Cortex of kidney (tissue), 1 donor: ENCODE measurements at places on chromosomes 12 and 14.

- DNase-seq: no peak
These were observed 131.9 kb downstream of the SMOC1 start for GRCh38 chr14:70011098-70011497.

GRCh38 chr12:56927281-56927680 is 6.9 kb downstream of the SDR9C7 start:
- no peak for DNase-seq

GRCh38 chr12:84161296-84161695 is 751.3 kb downstream of the SLC6A15 start:
- DNase-seq: no peak

DNA sequence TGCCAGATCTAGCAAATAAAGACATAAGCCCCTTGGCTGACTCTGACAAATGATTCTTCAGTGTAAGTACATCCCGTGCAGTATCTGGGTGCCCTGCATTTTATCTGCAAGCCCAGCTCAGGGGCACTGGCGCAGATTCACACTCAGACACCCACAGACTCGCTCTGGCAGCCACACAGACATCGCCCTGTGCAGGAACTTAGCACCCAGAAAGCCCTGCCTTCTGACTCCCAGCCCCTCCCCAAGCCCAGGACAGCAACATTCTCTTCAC is 44.9 kb upstream of the NCOR2 start:
- DNase-seq: no peak

- DNase-seq: no peak
These were observed 129.6 kb downstream of the EMP1 start for GRCh38 chr12:13326076-13326475.

DNA sequence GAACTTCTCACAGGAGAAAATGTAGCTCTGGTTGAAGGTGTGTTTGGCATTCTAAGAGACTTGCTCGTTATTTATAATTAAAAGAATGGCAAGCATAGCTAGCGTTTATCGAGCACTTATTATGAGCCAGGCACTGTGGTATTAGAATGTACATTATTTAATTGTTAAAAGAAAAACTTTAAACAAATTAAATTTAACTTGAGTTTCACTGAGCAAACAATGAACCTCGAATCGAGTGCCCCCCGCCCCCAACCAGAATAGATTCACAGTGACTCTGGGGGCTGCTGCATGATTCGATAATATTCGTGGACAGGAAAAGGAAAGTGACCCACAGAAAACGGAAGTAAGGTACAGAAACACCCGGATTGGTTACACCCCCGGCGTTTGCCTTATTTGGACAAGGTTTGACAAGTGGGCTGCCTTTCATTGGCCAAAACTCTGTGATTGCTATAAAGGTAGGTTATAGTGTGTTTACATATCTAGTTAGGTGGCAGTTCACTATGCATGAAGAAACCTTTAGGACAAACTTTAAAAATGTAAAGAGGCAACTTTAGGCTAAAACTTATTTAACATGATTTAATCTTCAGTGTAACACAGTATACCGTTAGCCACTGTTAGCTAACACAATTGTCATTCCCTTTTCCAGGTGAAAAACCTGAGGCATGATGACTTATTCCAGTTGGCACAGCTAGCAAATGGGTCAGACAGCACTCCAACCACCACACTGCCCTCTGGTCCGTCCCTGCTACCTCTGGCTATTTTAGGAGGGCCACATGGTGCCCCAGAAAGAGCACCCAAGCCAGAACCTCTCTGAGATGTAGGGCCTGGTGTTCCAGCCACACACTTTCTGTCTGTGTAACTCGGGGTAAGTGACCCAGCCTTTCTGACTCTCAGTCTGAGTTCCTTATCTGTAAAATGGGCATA is 7.1 kb downstream of the SCNN1A start:
- no peak for DNase-seq

GRCh38 chr12:1660304-1661187 is 30.3 kb upstream of the ADIPOR2 start:
- DNase-seq: no peak

- no peak for DNase-seq
These were observed 234.2 kb downstream of the TTC8 start for GRCh38 chr14:89058697-89059096.

DNA sequence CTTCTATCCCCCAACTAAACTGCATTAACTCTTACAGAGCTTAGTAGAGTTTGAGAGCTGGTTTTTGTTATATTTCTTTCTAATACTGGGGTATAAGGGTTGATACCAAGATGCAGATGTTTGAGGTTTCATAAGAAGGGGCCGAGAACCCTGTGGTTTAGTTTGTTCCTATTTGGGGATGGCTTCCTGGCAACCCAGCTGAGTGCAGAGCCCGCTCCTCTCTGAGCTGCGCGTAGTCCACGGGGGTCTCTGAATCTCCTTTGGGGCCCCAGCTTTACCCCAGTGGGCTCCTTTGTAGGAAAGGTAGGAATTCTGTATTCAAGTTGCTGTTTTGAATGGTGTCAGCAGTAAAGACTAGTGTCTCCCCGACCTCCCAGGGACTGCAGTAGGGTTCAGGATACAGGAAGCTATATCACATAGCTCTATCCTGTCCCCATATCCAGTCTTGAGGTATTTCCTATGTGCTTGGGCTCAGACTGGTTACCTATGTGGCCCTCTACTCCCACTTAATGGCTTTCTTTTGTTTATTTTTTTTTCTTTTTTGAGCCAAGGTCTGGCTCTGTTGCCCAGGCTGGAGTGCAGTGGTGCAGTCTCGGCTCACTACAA is 25.4 kb downstream of the PLXNC1 start:
- no peak for DNase-seq

- no peak for DNase-seq
These were observed 55.8 kb downstream of the SRRM4 start for GRCh38 chr12:119036878-119037825.

- DNase-seq: no peak
These were observed 46.7 kb downstream of the WBP11 start for GRCh38 chr12:14756334-14757143.

GRCh38 chr14:67638642-67639041 is 18.9 kb downstream of the ARG2 start:
- no peak for DNase-seq
